Pancreas (tissue), 10 donors: ENCODE measurements at places on chromosomes 5 and 9. TPM values are rescaled to one million over a fixed set of nuclear protein-coding genes. Genes with fewer than 3 reads are reported as not detected.

PCDHA13 gene
- 0.27 TPM for polyA plus RNA-seq

CRHBP gene
- polyA plus RNA-seq = 1.2 TPM

WDR70 gene
- 24.3 TPM for polyA plus RNA-seq

RALGPS1 gene
- polyA plus RNA-seq = 12.1 TPM

IL31RA gene
- 0.07 TPM for polyA plus RNA-seq

PLEKHG4B gene
- polyA plus RNA-seq = 0.30 TPM

ZFP2 gene
- 1.6 TPM for polyA plus RNA-seq

CDC26 gene
- polyA plus RNA-seq = 30.1 TPM

AFAP1L1 gene
- polyA plus RNA-seq = 1.5 TPM

CDO1 gene
- 19.7 TPM for polyA plus RNA-seq

PCDHGA2 gene
- 0.94 TPM for polyA plus RNA-seq

ACOT12 gene
- polyA plus RNA-seq = not detected

CARTPT gene
- not detected for polyA plus RNA-seq

S100Z gene
- 0.68 TPM for polyA plus RNA-seq

LMX1B gene
- polyA plus RNA-seq = 0.30 TPM

NR2F1-AS1 gene
- 4.4 TPM for polyA plus RNA-seq

SUSD3 gene
- polyA plus RNA-seq = 1.4 TPM

IL9 gene
- not detected for polyA plus RNA-seq

ADAMTS6 gene
- 0.70 TPM for polyA plus RNA-seq

PLK2 gene
- 16.3 TPM for polyA plus RNA-seq

CATSPER3 gene
- 2.2 TPM for polyA plus RNA-seq

HMGCS1 gene
- polyA plus RNA-seq = 11.4 TPM

PCDHB14 gene
- 2.8 TPM for polyA plus RNA-seq

PELO gene
- polyA plus RNA-seq = 2.0 TPM

TRMT10B gene
- 8.8 TPM for polyA plus RNA-seq
